ENCODE measurements at places on chromosomes 2 and 18.
A peak's percentile ranks its signal among the peaks of the same experiment; 100 is the strongest.

DNA sequence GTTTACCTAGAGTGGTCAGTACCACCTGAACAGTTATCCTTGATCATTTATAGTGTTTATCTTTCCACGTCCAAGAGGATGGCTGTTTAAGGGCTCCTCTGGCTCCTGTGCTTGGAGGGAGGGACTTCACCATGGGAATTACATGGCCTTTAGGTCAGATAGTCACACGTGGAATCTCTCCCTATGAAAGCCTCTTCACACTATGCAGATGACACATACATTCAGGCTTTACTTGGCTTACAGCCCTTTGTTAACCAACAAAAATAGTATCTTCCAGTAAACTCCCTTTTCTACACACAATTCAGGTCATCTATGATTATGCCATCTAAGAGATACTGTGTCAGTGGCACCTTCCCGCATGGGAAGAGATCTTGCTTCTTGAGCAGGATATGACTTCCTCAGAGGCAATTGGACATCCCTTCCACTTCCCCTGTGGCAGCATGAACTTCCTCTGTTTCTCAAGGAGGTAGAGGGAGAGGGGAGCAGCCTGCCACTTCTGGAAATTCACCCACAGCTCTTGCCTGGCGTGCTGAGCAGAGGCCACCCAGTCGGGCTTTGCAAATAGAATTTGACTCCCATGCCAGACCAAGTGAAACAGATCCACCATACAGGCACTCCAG, 53.5 kb downstream of the COLEC12 start:
- no peak for DNase-seq

GRCh38 chr18:54150226-54150625, 74.2 kb downstream of the MBD2 start:
- no peak for DNase-seq

- peak; percentile 19 for DNase-seq
Observed at GRCh38 chr2:227890495-227891079, 19.2 kb downstream of the DAW1 start.

DNA sequence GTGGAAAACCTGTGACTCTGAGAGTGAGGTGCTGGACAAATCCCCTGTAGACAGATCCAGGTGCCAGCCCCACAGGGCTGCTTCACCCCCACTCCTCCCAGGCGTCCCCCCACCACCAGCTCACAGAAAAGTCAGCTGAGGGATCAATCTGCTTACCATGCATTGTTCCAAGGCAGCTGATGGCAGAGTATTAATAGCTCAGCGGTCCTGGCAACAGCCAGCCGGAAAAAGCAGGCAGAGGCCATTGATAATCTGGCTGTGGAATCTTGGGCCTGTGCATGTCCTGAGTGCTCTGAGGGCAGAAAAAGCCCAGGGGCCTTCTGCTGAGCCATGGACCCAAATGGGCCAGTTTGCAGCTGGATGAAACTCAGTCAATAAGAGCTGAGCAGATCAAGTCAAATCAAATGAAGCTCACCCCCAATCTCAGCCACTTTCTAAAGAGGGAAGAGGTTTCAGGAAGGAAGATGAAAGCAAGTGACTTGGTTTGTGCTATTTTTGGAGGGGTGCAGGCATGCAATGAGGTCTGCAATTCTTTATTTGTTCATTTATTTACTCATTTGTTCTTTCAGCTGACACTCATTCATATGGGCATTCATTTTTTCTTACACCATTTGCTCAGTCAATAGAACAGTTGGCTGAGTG, 63.4 kb downstream of the GYPC start:
- DNase-seq = no peak

GRCh38 chr2:143420313-143420712, 291.1 kb downstream of the ARHGAP15 start:
- no peak for DNase-seq

GRCh38 chr2:70822843-70823242, 2.4 kb upstream of the CLEC4F start:
- DNase-seq = no peak

DNA sequence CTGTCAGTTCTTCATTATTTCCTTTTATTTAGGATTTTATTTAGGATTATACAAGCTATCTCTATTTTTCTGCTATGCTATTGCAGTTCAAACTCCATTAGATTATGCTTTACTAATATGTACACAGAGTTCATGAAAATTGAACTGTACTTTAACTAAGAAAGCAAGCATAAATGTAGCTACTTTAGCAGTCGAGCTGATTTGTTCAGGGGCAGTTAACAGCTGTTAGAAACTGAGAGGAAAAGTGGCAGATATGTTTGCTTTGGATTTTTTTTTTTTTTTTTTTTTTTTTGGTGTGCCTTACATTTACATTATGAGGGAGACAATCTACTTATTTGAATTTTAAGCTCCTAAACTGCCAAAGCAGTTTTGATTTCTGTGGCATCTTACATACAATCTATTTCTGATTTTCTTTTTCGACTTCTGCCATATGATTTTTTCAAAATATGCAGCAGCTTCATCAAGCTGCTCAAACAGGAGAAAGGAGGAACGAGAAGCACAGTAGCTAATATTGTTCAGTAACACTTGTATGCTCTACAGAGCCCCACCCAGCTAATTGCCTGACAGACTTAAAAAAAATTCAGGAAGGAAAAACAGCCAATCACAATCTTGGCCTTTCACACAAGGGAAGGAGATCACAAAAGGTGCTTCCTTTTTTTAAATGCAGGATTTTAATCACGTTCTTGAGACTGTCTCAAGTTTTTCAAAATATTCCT, 233.4 kb upstream of the SIX3 start:
- DNase-seq = no peak

GRCh38 chr2:204670124-204670523, 124.8 kb downstream of the PARD3B start:
- no peak for DNase-seq

- DNase-seq = no peak
Observed at GRCh38 chr18:45783097-45784075, 42.1 kb upstream of the SIGLEC15 start.

- DNase-seq = no peak
Observed at GRCh38 chr2:201122276-201122675, 6.3 kb downstream of the CFLAR start.

GRCh38 chr2:218853766-218854165, 5.8 kb upstream of the WNT6 start:
- DNase-seq = no peak

- no peak for DNase-seq
Observed at GRCh38 chr2:24792542-24792873, 683 bp downstream of the PTRHD1 start.

- DNase-seq = no peak
Observed at GRCh38 chr2:88199912-88200682, 30.0 kb downstream of the THNSL2 start.

Measured in thymus (tissue), 14 donors.